ENCODE measurements at places on chromosomes 7 and 10.

DNA sequence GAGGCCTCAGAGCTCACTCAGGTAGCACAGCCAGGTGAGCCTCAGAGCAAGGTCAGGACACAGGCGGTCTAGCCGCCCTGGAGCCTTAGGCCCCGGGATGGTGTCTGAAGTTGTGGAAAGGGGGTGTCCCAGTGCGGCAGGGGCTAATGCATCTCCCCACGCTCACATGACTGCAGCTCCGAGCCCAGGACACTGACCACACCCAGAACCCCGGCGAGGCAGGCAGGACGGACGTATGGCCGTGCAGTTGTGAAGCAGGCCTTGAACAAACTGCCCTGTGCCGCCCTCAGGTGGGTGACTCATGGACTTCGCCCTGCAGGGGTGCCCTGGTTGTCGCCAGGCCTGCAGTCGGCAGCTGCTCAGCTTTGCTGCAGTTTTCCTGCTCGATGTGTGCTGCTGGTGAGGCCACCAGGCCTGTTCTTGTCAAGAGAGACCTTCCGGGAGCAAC, 5.0 kb upstream of the PRKAR1B start:
- no peak for DNase-seq

DNA sequence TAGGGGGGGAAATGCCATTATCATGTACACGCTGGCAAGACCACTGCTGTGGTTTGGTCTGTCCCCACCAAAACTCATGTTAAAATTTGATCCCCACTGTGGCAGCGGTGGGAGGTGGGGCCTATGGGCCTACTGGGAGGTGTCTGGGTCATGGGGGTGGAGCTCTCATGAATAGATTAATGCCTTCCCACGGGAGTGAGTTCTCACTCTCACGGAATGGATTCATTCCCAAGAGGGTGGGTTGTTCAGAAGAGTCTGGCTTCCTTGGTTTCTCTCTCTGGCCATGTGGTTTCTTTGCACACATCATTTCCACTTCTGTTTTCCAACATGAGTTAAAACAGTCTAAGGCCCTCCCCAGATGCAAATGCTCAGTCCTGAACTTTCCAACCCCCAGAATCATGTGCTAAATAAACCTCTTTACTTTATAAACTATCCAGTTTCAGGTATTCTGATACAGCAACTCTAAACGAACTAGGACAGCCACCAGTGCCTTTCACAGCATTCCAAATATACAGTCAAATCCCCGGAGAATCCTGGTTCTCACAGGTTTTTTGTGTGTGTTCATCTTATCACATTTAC, 44.3 kb downstream of the SMURF1 start:
- no peak for DNase-seq

DNA sequence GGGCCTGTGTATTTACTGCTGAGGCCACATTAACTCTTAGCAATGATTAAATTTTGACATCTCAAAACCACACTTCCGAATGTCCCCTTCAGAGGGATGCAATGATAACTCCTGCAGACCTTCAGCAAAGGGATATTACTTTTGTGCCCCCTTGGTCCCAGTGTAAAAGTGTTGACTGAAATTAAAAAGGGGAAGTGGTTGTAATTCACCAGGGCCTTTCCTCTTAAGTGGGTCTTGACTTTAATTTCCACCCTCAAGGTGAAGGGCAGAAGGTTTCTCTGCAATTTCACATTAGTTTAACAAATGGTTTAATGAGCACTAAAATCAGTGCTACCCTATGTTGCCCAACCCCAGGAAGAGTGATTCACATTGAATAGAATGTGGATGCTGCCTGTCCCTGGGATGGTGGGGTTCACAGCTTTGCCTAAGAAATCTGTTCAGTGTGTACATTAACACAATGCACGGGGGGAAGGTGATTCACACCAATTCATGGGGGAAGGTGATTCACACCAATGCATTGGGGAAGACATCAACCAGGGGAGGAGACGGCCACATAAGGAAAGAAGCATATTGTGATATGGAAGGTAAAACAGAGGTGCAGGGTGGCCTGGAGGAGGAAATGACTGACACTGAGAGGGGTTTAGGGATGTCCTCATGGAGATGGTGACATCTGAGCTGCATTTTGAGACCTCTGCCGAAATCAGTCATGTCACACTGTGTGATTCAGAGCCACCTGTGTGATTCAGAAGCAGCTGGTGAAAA, 19.4 kb upstream of the TNS3 start:
- DNase-seq: peak; percentile 40

DNA sequence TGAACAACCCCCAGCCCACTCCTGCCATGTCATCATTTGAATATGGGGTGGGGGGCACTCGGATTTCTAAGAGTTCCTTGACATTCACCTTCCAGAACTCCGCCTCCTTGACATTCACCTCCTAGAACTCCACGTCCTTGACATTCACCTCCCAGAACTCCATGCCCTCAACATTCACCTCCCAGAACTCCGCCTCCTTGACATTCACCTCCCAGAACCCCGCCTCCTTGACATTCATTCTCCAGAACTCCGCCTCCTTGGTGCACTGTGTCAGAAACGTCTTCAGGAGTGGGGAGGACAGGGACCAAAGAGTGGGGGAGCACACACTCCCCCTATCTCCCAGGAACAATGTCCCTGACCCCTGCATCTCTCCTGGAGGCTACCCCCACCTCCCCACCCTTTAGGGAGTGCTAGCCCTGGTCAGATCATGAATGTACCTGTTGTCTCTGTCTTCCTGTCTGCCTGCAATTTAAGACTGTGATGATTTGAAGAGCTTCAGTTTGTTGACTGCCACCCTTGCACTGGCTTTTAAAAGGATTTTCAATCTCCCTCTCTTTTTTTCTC, 110.1 kb downstream of the NPTX2 start:
- DNase-seq: no peak

- DNase-seq: no peak
Measured at GRCh38 chr10:110258542-110258941, 46.2 kb downstream of the SMNDC1 start.

GRCh38 chr10:69663369-69663947, 33.4 kb downstream of the FAM241B start:
- DNase-seq: no peak

DNA sequence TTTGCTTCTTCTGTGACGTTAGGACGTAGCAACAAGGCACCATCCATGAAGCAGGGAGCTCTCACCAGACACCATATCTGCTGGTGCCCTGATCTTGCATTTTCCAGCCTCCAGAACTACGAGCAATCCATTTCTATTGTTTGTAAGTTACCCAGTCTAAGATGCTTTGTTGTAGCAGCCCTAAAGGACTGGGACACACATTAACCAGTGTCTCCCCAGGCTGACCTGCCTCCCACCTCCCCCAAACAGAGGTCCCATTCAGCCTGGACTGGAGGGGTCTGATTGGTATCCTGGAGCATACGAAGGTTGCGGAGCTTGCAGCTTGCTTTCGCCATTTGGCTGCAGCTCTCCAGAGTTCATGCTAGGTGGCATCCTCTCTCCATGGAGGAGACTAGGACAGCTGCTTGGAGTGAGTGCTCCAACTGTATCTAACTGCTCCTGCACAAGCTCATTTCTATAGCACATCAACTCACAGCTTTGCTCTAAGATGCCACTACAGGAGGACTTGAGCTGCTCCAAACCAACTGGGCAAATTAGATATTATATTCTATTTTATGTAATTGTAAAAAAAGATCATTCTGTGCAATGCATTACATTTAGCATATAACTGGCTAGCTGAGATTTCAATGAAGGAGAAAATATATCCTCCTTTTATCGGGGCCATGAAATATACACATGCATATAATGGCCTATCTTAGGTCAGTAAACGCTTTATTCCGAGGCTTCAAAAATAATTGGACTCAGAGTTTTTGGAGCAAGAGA, 8.0 kb upstream of the GRK5 start:
- DNase-seq: peak; percentile 80

GRCh38 chr10:96919785-96920430, 87.8 kb downstream of the LCOR start:
- no peak for DNase-seq

DNA sequence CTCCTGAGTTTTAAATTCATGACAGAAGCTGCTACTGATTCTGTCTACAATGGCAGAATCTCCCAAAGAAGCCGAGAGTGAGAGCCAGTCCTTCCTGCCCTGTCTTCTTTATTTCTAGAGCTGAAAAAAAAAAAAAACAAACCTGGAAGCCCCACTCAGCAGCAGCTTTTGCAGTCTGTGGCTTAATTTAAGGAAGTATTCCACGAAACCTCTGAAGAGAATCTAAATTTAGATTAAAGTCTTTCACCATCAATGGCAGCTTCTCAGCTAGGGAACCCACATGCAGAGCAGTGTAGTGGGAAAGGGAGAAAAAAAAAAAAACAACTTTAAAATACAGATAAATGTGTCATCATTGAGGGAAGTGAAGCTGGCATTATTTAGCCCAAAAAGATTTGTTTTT, 23.4 kb downstream of the SMURF1 start:
- DNase-seq: no peak

DNA sequence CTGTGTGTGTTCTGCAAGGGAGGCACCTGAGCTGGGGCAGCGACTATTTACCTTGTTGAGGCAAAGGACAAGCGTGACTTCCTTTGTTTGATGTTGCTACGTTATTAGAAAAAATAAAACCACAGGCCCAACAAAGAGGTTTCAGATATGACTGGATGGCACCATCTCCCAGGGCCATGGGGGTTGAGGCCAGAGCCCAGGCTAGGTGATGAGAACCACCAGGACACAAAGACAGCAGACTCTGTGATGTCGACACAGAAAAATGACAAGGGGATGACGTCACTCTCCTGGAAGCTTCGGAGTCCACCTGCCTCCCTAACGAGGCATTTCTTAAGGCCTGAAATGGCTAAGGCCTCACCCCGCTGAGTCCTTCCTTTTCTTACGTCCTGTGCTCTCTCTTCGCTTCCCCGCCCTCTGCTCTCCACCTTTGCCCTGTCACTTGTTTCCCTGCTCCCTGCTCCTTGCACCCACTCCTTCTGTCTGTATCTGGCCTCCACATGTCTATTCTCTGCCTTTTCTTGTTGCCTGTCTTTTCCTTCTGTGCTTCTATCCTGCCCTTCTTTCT, 83.0 kb upstream of the ADRB1 start:
- DNase-seq: no peak

GRCh38 chr7:35533902-35534301, 161.0 kb downstream of the HERPUD2 start:
- DNase-seq: no peak

- no peak for DNase-seq
Measured at GRCh38 chr7:150829426-150829825, 22.9 kb upstream of the AOC1 start.

GRCh38 chr10:49280001-49280408, 19.0 kb upstream of the C10orf71 start:
- DNase-seq: no peak

GRCh38 chr7:79453558-79454360, at the start of gene MAGI2:
Gene MAGI2, minus strand, starts transcription at chr7:79453667. Its CDS starts 347 bp downstream, at chr7:79453320.
- no peak for DNase-seq

GRCh38 chr7:8963722-8964121, 530.3 kb downstream of the NXPH1 start:
- no peak for DNase-seq

DNA sequence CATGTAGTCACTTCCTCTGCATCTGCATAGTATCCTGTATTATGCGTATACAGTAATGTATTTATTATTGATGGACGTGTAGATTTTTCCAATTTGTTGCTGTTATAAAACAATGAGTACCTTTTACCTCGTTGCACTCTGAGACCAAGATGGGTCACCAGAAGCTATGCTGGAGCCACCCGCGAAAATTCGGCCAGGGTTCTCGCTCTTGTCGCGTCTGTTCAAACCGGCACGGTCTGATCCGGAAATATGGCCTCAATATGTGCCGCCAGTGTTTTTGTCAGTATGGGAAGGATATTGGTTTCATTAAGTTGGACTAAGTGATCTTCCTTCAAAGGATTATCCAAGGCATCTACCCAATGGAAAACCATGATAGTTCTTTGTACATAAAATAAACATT, 1.0 kb downstream of the PSMC2 start:
- no peak for DNase-seq

GRCh38 chr7:51244053-51244452, 72.6 kb downstream of the COBL start:
- DNase-seq: no peak

GRCh38 chr10:126675656-126676438, 5.4 kb upstream of the C10orf90 start:
- DNase-seq: no peak

Data from amniotic stem cell (primary cell).